AG04450 (cell line): ENCODE measurements at places on chromosomes 2 and 18.
A peak's percentile ranks its signal among the peaks of the same experiment; 100 is the strongest.

DNA sequence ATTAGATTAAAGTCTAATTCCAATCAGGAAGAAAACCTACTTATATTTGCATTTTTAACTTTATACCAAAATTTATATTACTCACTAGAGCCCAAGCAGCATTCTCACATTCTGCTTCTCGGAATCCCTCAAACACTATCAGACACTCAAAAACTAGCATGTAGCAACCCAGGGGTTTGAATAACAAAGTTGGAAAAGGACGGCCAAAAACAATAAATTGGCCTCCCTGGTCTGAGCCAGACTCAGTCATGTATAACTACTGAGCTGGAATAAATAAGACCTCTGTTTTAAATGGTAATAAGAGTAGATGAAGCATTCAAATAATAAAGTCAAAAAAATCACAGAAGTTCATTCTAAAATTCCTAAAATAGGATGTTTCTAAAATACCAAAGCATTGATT is 290.9 kb downstream of the IRS1 start:
- DNase-seq, result no peak

DNA sequence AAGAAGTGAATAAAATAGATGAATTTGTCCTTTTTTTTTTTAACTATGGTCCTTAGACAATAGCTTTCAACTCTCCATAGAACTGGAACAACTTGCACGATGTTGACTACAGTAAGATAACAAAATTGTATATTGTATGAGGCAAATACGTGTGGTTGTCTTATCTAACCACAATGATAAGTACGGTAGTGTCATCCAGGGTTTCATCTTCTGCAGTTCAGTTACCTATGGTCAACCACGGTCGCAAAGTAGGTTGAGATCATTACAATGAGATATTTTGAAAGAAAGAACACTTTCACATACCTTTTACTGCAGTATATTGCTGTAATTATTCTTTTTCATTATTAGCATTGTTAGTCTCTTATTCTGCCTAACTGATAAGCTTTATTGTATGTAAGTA is 295.2 kb downstream of the PARD3B start:
- no peak for DNase-seq

GRCh38 chr2:238945433-238946150 is 97.7 kb downstream of the TWIST2 start:
- DNase-seq, result no peak

- no peak for DNase-seq
Measured at GRCh38 chr2:62163106-62163831, 32.6 kb upstream of the B3GNT2 start.

DNA sequence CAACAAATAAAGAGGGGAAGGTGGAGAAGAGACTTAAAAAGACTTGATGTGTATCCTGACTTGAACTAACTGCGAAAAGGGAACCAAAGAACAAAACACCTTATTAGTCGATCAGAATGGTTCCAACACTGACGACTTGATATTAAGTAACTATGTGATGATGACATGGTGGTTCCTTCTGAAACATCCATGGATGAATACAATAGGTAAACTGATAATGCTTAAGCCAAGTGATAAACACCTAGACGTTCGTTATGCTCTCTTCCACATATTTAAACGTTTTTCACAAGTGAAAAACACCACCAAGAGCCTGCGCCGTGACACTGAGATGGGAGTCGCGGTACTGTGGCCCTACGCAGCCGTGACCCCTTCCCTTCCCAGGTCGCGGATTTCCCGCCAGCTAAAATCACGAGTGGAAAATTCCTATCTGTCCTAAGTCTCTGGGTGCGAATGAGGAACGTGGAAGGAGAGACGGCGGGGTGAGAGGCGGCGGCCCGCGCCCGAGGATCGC is 797 bp downstream of the TTC32 start:
- DNase-seq, result no peak

DNA sequence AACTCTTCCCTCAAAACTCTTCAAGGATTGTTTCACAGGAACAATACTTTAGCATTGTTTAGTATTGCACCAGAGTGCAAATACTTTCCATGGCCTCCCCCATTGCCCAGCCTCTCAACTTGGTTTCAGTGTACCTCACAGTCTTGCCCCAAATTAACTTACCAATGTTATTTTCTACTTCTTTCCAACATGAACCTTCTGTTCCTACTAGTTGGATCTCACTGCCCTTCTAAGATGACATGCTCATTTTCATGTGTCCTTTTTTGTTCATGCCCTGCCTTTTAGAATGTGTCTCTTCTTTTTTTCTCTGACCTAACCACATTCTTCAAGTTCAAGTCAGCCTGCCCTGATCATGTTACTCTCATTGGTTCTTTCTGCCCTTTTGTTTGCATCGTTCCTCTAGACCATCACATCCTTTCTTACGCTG is 4.1 kb downstream of the SPATS2L start:
- no peak for DNase-seq

DNA sequence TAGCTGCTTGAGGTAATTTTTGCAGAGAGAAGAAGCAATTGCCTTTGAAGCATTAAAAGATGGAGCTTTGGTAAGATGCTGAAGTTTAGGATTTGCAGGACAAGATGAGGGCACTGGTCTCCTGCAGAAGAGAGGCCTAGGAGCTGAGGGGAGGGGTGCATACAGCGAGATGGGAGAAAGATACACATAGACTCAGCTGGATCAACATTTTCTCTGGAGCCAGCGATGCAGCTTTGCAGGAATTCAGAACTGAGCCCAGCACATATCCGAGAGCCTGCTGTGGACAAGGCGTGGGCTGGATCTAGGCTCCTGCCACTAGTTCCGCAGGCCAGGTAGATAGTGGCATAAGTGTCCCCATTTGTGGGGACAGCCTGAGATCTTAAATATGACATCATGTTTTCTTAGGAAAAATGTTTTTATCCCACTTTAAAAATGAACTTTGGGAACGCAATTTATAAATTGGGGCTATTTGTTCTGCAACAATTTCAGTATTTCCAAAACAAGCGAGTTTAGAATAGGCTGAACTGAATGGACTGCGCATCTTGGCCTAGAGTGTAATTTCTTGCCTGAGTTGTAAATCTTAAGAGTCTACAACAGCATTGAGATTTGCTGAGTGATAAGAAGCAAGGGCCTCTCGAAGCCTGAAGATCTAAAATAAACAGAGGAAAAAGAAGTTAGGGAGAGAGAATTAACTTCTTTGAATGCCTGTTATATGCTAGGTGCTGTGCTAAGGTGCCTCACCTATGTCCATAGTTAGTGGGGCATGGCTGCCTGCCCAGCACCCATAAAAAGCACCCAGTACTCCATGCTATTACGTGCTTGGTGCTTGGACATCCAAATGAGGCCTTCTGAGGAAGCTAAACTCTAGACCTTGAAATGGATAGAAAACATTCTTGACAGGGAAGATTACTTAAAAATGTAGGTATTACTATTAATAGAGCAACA is 17.3 kb downstream of the GRHL1 start:
- DNase-seq, result no peak

GRCh38 chr2:80322311-80322920 is 17.9 kb upstream of the LRRTM1 start:
- no peak for DNase-seq

- DNase-seq, result no peak
Measured at GRCh38 chr2:197108758-197109157, 182.3 kb upstream of the PGAP1 start.

DNA sequence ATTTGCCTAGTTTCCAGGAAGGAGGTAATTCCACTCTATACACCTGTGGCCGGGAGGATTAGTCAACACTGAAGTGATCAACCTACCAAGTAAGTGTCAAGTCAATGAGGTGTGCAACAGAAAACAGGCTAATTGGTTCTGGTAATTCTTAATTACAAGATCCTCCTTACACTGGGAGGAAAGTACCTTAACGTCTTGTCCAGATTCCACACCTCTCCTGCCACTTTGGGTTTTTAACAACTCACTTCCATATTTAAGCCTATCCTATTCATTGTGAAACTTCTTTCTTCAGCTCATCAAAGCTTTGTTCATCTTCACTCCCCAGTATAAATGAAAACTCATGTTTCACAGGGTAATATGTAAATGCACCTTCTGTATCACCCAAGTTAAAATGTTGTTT is 22.0 kb upstream of the MAP4K4 start:
- DNase-seq, result no peak

DNA sequence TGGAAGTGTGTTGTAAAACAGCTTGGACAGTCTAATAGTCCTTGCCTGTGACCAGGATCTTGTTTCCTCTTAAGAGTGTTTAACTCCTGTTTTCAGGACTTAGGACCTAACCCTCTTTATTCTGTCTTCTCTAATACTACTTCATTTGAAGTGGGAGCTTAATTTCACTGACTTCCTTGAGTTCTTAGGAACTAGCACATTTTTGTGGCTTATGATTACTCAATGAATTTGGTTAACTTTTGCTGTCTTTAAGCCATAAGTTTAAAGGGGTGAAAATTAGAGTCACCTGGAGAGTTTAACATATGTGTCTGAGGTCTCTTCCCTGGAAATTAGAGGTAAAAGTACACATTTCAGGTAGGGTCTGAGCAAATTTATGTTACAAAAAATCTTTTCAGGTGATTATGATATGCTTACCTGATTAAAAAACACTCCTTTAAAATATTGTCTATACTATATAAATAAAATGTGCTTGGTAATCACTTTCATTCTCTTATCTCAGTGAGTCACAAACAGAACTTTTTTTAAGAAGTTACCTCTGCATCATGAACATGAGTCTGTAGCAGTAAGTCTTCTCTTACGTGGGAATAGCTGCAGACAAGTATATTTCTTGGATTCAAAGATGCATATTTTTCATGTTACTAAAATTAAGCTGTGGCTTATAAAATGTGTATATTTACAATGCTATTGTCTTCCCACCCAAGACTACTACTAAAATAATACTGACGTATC is 52.7 kb downstream of the ATP9B start:
- no peak for DNase-seq

DNA sequence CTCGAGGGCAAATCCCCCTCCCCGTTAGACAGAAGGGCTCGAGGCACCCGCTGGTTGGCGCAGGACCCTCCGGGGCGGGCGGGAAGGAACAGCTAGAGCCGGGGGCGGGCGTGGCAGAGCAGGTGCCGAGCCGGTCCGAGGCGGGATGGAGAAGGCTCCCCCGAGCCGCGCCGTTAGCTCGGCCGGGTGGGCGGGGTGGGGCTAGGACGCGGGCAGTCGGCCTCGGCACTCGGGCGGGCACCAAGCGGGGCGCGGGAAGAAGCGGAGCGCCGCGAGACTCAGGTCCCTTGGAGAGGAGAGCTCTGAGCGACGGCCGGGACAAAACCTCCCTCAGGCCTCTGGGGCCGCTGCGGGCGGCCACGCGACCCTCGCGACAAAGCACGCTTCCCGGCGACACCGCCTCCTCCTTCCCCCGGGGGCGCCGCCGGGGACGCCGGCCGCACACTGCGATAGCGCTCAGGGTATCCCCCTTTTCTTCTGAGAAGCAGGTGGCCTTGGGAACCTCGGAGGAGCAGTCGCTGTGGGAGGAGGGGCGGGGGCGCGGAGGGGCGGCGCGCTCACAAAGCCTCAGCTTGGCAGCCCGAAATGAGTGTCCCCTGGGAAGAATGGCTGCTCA is 721 bp downstream of the FHOD3 start:
- no peak for DNase-seq

DNA sequence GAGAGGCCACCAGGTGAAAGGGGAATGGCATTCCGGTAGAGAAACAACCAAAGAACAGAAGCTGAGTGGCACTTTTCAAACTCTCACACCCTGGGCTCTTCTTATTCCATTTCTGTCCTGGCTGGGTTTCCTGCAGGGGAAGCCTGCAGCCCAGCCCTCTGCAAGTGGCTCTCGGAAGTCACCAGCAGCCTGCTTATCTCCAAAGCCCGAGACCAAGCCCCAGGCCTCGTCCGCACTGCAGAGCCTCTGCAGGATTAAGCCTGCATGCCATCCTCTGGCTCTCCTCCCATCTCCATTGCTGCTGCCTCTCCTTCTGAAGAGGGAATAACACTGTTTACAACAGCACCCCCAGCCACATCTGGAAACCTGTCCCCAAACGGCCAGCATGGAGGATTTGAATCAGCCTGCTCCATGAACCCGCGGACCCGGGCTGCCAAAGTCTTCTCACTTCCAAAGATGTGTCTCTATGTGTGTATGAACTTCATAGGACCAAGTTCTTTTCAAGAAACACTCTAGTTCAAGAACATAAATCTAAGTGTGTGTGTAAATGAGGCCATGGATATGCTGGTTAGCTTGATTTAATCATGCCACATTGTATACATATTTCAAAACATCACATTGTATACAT is 54.2 kb downstream of the DIPK1C start:
- no peak for DNase-seq

DNA sequence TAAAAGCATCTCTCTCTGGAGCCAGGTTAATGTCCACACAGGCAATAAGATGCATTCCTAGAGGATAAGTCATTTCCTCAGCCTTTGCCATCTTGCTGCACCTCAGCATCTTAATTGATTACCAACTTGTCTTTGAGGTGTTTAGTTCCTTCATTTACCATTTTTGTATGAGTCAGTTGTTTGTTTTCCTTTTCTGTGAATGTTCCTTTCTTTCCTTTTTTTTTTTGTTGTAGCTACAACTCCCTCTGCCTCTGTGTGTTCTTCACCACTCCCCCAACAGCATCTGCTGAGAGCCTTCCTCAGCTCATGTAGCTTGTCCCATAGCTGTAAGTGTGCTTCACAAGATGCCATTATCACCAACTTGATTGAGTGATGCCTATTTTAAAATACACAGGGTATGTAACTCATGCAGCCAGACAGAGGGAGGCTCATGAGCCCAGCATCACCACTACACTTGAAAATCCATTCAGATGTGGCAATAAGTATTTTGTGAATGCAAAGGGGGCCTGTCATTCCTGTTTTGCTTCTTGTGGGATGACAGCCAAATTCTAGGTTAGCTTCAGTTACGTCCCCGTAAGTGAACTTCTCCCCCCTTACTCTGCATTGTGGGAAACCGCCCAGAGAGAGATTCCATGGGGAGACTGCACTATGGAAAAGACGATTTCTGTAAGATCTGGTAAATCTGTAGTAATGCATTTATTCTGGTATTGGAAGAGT is 315.9 kb upstream of the ZEB2 start:
- DNase-seq, result no peak

DNA sequence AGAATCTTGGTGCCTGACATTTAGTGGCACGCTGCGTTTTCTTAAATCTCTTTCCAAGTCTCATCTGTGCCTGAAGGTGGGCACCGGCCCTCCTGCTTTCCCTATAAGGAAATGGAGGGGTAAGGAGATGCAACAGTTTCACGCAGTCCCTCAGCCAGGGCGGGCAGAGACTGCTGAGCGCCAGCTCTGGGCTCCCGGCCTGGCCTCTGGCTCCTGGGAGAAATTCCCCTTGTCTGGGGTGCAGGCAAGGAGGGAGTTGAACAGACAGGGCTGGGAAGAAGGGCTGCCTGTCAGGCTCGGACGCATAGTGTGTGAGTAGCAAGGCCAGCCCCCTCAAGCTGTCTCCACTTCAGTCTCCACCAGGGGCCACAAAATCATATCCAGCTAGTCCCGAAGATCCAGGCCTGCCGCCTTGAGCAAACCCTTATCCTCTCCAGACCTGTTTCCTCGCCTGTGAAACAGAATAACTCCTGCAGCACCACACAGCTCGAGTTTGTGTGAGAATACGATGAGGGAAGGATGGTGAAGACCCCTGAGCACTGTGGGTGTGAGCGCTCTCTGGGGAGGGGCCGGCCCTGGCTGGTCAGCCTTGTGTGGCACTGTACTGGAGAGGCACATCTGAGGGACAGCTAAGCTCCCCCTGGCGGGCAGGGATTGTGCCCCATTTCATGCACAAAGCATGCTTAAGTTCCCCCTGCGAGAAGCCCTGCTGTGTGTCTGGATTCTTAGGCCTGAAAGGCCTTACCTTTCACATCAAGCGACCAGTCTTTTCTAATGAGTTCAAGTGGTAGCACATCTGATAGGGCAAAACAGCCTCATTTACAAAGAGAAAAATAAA is 33.8 kb downstream of the SDC1 start:
- DNase-seq, result peak; percentile 18
